ENCODE measurements at places on chromosomes 1 and 21.

GRCh38 chr1:1206376-1206965 is at the start of gene TNFRSF18:
TSS of gene TNFRSF18 (minus strand) at chr1:1206592. CDS start at chr1:1206571, 21 bp downstream.
- no peak for DNase-seq

GRCh38 chr1:37764414-37764825 is 500 bp downstream of the EPHA10 start:
- peak; percentile 27 for DNase-seq

DNA sequence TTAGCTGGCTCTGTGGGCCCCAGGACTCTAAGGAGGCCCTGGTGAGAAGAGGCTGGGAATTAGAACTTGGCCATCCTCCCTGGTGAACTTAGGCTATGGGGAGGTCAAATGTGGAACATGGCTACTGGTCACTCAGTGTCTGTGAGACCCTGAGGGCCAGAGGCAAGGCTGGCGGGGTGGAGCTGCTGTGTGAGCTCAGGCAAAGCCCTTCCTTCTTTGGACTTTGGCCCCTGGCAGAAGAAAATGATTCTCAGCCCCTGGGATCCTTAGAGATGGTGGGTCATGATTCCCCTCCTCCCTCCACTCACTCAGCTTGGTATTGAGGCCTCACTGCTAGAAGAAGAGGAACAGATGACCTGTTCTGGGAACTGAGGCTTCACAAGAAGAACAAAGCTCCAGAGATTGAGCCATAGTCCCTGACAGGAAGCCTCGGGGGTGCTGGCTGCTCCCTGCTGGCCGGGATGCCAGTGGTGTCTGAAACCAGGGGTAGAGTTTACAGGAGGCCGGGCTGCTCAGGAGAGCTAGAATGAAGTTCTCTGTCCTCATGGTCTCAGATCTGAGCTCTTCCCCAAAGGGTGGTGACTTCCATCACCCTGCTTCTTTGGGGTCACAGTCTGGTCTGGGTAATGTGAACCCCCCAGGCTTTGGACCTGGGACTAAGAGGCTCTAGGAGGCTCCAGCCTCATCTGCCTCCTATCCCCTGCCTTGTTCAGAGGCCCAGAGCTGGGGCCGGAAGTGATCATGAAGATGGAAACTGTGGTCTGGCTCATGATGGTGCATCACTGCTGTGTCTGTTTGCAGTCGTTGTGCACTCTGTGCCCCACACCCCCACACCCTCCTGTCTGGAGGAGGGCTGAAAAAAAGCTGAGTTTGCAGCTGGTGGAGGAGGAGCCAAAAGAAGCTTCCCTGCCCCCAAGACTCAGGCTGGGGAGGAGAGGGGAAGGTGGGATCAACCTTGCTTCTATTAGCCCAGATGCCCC is 905 bp downstream of the BTBD19 start:
- peak; percentile 67 for DNase-seq

- DNase-seq: no peak
Observed at GRCh38 chr1:166907763-166908162, 31.7 kb upstream of the TADA1 start.

DNA sequence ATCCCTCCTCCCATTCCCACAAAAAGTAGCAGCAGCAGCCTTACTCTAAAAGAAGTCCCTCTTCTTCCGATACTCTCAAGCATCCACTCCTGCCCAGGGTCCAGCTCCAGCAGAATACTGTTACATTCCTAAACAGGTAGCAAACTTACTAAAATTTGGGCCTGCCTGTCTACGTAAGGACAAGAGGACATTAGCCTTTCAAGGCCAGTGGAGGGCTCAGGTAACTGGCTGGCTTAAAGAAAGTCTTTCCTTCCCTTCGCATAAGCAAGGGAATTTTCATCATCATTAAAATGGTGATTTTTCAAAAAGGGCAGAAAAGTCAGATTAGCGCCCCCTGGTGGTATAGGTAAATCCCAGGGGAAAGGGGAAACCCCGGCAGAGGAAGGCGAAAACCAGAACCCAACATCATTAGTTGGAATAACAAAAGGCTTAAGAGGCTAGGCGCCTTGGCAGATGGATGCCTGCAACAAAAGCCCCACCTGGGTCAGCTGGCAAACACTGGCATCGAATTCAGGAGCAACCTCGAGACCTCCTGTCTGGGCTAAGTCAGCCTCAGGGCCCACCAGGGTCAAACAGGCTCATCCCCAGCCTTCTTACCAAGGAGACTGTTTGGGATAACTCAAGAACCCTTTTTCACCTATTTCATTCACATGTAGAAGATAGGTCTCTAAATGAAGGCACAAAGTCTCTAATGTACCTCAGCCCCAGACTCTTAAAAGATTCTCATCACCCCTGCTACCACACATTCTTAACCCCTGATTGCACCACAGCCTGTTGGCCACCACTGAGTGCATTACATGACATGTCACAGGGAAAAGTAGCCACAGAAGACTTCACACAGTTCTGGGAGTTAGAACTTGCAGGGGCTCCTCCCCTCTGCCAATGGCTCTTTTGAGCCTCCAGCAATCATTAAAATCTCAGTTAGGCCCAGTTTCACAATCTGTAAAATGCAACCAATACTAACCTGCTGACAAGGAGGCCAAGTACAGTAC is 36.7 kb downstream of the ERI3 start:
- DNase-seq: no peak

- DNase-seq: no peak
Observed at GRCh38 chr1:100438375-100438774, 86.1 kb downstream of the CDC14A start.

- no peak for DNase-seq
Observed at GRCh38 chr1:78255383-78255782, 209.6 kb downstream of the GIPC2 start.

DNA sequence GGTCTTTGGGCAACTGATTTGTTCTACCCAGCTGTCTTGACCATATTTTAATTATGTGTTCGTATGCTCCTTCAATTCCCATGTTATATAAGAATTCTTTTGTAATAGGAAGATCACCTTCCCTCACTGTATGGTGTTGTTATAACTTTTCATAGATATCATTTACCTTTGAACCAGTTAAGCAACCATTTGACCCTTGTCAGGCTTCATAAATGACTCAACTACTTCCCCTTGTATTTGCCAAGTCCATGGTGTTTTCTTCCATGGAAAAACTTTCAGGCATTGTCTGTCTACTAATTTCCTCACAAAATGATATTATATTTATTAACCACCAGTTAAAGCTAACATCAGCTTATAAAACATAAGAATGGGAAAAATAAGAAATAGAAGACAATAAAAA is 5.1 kb downstream of the BPNT1 start:
- DNase-seq: no peak

GRCh38 chr1:15803380-15803779 is 4.1 kb downstream of the UQCRHL start:
- no peak for DNase-seq

- no peak for DNase-seq
Observed at GRCh38 chr1:105664495-105664894, 1392.0 kb upstream of the PRMT6 start.

DNA sequence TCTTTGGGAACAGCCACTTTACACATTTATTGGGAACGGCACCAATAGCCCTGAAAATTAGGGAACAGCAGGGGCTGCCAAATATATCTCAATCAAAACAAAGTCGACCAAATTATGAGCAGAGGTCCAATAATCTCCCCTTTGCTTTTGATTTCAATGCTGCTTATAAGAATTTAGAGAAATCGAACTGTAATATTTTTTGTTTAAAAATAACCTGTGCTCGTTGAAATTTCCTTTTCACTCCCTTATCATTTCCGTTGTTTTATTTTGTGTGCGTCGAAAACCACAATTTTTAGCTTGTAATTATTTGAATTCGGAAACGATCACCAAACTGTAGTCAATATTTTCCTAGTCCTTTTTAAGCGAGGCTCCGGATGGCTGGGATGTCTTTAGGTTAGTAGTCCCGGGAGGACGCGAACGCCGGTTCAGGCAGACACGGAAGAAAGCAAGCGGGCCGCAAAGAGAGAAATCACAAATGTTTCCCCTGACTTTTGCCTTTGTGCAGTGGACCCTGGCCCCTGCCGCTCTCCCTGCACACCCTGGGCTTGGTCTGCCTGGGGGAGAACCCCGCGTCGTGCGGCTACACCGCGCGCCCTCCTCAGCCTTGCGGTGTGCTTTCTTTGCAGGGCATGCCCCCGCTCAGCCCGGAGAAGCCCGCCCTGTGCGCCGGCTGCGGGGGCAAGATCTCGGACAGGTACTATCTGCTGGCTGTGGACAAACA is 2.3 kb downstream of the LHX9 start:
- no peak for DNase-seq

- DNase-seq: no peak
Observed at GRCh38 chr1:1924386-1924785, 5.3 kb upstream of the TMEM52 start.

DNA sequence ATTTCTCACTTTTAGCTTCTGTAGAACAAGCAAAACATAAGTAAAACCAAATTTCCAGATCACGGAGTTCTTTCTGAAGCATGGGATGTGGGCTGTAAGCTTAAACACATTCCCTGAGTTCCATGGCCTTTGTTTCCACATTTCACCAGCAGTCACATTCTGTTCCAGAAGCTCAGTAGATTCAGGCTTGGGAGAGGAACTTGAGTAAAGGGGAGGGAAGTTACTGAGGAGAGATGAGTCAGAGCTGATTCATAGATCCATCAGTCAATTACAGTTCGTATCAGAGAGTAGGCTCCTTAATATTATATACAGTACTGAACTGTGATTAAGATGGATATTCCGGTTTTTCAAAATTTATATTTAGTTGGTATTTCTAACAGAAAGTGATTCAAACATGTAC is 614.3 kb downstream of the NCAM2 start:
- DNase-seq: no peak
